ENCODE measurements at places on chromosomes 13 and 19. TPM values are rescaled to one million over a fixed set of nuclear protein-coding genes. Genes with fewer than 3 reads are reported as not detected.

DNA sequence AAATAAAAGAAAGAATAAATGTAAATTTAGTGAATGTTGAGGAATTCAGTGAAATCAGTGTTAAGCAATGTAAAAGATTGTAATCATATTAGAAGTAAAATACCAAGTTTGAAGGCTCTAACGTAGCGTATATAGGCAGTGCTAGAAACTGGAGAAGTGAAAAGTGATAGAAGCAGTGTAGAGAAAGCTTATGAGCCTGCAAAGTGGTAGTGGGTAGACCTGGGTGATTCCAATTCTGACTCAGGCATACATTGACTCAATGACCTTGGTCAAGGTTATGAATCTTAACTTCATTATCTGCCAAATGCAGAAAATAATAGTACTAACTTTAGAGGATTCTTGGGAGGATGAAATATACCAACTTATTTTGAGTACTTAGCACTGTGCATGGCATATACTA lies 4.1 kb downstream of the SLC10A2 start:
- H3K4me1 ChIP-seq, result no peaks in the 10 kb centered on the region
- no peak overlapping the region for H3K4me3 ChIP-seq
- H3K27ac ChIP-seq, result no peak overlapping the region
- DNase-seq, result no peak
- H3K36me3 ChIP-seq, result no peaks in the 10 kb centered on the region
- no peaks in the 10 kb centered on the region for H3K27me3 ChIP-seq

DNA sequence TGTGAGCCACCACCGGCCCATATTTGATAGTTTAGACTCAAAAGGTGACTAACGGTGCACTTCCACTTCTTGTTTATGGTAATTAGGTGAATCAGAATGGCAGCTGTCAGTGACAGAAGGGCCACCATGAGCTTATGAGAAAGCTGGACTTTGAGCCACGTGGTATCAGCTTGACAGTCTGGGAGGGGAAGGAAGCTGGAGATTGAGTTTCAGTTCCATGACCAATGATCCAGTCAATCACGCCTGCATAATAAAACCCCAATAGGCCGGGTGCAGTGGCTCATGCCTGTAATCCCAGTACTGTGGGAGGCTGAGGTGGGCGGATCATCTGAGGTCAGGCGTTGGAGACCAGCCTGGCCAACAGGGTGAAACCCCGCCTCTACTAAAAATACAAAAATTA lies 8.2 kb downstream of the EID2B start:
- DNase-seq, result no peak
- no peak overlapping the region for H3K27ac ChIP-seq
- H3K27me3 ChIP-seq, result no peaks in the 10 kb centered on the region
- H3K4me3 ChIP-seq, result no peak overlapping the region

DNA sequence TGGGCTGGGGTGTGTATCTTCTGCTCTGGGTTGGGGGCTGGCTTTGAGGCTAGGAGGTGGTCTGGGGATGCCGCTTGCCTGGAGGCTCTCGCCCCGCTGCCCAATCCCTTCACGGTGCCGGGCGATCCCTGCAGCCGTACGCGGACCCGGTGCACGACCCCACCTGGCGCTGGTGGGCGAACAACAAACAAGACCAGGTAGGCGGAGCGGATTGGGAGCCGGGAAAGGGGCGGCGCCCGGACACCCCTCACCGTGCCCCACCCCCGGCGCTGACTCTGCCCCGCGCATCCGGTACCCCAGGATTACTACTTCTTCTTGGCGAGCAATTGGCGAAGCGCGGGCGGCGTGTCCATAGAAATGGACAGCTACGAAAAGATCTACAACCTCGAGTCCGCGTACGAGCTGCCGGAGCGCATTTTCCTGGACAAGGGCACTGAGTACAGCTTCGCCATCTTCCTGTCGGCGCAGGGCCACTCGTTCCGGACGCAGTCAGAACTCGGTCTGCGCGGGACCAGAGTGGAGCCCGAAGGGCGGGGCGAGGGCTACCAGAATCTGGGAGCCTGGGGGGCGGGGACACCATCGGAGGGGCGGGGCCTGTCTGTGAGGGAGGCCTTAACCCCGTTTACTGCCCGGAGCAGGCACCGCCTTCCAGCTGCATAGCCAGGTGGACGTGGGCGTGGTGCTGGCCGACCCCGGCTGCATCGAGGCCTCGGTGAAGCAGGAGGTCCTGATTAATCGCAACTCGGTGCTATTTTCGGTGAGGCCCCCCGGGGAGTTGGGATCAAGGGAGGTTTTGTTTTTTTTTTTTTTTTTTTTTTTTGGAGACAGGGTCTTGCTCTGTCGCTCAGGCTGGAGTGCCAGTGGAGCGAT lies 12.1 kb upstream of the PSMD8 start:
- peak; percentile 92 for DNase-seq
- peak overlapping the region; percentile 70 for H3K4me3 ChIP-seq
- no peaks in the 10 kb centered on the region for H3K36me3 ChIP-seq
- H3K4me1 ChIP-seq, result peaks cover 21% of the 10 kb centered on the region

HOMER3 gene
- total RNA-seq, result 27.4 TPM

Data from suprapubic skin (tissue), 4 donors.